ENCODE measurements at places on chromosomes 11 and 22.

GRCh38 chr22:21857481-21857914, 9.9 kb downstream of the MAPK1 start:
- DNase-seq, result no peak

DNA sequence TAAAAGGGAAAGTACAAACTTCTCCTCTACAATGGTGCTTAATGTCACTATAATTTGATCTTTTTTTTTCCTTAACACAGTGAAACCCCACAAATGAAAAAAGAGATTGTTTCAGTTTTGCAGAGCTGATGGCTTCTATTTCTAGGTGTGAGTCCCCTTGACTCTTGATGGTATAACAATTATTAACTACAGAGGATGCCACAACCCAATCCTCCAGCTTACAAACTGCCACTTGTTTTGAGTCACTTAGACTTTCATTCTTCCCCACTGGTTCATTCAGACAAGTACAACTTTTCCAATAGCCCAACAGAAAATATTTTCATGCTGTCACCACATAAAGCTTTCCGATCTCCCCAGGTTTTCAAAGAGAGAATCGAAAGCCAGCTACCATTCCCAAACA, 812.2 kb downstream of the LRRC4C start:
- no peak for DNase-seq

DNA sequence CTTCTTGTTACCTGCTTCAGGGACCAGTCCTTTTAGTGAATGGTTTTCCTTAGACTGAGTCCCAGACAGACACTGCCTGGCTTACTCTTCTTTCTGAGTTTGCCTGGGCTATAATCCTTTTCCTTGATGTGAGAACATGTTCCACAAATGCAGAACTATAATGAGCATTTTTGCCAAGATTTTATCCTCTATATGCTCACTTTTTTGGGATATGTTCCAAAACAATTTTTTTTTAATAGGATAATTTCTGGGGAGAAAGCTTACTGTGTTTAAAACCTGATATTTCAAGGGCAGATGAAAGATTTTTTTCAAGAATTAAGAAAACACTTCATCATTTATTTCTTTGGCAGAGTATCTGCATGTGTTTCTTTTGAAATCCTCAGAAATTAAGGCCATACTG, 110.0 kb upstream of the TENM4 start:
- no peak for DNase-seq

- DNase-seq, result no peak
Measured at GRCh38 chr11:86156397-86156955, 87.6 kb upstream of the PICALM start.

- DNase-seq, result no peak
Measured at GRCh38 chr11:847876-848275, 5.2 kb downstream of the TSPAN4 start.

DNA sequence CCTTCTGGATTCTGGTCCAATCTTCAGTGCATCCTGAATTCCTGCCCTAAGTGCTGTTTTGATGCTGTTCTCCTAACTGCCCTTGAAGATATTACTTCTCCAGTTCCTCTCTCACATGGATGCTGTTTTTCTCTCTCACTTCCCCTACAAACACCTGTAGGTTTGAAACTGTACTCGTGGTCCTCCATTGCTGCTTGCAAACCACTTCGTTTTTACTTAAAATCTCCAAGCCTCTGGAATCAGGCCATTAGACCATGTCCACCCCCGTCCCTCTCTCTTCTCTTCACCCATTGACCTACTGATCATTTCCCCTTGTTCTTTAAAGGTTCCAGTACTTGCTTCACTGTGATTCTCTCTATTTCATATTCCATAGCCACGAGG, 988.1 kb downstream of the NTM start:
- no peak for DNase-seq

DNA sequence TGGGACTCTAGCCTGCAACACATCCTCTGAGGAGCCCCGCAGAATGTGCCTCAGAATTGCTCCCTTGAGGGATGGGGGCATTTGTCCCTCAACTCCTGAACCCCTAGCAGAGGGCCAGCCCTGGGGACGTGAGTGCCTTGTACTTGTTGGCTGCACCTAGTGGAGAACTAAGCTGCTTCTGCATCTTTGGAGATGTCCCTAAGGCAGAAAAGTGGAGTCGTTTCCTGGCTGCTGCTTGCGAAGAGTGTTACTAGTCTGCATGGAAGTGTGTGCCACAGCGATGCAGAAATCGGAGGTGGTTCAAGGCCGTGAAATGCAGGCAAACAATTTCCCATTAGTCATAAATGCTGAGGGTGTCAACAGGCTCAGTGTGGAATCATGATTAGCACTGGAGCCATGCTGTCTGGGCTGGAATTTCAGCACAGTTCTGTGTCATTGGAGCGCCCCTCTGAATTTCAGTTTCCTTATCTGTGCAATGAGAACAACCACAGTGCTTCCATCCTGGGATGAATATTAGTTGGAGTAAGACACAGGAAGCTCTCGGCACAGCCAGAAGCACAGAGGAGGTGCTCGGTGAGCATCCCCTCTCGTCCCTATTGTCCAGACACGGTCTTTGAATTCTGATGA, 56.5 kb downstream of the MIAT start:
- DNase-seq, result peak; percentile 40

DNA sequence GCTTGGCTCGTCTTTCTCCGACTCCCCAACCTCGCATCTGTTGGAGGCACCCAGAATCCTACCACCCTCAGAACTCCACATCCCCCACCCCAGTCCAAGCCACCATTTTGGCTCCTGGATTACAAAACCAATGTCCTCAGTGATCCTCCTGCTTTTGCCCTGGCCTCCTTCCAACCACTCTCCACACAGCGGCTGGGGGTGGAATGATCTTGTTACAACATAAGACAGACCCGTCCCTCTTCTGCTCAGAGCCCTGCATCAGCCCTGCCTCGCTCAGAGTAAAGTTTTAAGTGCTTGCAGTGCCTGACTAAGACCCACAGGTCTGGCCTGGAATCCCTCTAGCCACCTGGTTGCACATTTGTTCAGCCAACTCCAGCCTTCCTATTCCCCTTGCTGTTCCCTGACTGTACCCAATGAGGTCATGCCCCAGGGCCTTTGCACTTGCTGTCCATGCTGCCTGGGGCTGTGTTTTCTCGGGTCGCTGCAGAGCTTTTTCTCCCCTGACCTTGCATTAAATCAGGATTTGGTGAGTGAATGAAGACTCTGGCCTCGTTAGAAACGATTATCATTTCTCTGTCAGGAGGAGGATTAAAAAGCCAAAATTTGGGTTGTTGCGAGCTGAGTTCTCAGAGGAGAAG, 67.3 kb downstream of the IGF2 start:
- DNase-seq, result no peak

DNA sequence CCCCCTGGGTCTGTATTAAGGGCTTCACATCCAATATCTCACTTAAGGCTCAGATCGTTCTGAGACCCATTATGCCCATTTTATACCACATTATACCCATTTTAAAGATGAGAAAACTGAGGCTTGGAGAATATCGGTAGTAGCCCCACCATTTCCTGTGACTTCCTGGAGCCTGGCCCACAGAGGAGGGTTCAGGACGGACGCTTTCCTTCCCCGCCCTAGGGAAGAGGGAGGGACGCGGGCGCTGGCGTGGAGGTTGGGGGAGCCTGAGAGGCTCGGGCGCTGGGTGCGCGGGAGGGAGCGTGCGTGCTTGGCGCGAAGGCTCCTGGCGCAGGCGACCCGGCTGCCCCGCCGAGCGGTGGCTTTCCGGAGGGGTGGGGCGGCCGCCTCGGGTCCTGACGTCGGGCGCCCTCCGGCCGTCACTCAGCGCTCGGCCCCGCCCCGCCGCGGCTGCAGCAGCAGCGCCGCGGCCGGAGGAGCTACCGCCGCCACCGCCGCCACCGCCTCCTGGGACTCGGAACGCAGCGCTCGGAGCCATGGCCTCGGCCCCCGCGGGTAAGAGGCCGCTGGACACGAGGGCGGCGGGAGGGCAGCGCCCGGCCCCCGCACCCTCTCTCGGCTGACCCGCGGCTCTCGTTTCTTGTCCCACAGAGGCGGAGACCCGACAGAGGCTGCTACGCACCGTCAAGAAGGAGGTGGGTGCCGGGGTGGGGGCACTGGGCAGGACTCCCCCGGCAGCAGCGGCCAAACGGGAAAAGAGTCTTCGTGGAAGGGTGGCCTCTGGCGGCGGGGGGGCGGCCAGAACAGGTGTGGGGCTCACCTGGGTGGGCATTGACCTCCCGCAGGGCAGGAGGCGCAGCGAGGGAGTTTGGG, at the start of gene SGSM1:
Gene SGSM1 (plus strand): TSS at position 422 of the 873 bp plus-strand sequence. CDS start 115 bp downstream, at position 537.
- DNase-seq, result peak; percentile 33

DNA sequence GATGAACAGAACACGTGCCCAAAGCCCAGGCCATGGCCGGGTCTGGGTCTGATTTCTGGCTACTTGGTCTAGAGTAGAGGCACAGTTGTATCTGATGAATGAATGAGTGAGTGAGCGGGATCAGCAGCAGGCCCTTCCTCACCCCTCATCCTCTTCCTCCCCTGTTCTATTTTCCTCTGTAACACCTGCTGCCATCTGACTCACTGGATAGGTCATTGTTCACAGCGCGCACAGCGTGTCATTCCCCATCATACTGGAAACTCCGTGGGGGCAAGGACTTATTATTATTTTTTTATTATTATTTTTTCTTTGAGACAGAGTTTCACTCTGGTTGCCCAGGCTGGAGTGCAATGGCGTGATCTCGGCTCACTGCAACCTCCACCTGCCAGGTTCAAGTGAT, 13.9 kb downstream of the NCF4 start:
- DNase-seq, result no peak

- no peak for DNase-seq
Measured at GRCh38 chr22:38260761-38261681, 11.8 kb downstream of the TMEM184B start.

GRCh38 chr11:69573761-69574607, 67.0 kb upstream of the CCND1 start:
- peak; percentile 14 for DNase-seq

- peak; percentile 68 for DNase-seq
Measured at GRCh38 chr22:21026783-21027692, 5.3 kb downstream of the SLC7A4 start.

GRCh38 chr11:70575396-70576060, 177.2 kb downstream of the CTTN start:
- DNase-seq, result no peak

- DNase-seq, result no peak
Measured at GRCh38 chr22:25358421-25359170, 139.2 kb downstream of the CRYBB2 start.

GRCh38 chr11:19181531-19182261, 20.1 kb downstream of the CSRP3 start:
- DNase-seq, result no peak

DNA sequence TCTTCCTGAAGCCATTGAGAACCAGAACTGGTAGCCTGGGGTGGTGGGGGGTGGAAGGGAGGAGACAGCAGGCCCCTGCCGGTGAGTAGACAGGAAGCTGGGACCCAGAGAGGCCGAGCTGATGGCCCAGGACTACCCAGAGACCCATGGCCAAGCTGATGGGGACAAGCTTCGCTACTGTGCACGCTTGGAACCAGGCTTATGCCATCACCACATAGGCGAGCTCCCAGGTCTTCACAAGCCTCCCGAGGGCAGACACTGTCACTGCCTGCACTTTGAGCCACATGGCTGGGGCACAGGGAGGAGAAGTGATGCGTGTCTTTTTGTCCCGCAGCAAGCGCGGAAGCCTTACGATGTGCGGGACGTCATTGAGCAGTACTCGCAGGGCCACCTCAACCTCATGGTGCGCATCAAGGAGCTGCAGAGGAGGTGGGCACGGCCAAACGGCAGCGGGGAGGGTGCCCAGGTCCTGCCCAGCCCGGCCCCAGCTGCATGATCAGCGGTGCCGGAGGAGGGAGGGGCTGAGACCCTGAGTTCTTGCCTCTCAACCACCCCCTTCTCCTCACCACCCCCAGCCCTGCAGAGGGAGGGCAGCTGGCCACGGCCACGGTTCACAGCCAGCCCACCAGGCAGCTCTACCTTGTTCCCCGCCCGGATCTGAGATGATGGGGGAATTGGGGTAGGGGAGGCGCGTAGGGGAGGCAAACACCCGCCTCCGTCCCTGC, 76.0 kb upstream of the KCNQ1OT1 start:
- DNase-seq, result no peak

DNA sequence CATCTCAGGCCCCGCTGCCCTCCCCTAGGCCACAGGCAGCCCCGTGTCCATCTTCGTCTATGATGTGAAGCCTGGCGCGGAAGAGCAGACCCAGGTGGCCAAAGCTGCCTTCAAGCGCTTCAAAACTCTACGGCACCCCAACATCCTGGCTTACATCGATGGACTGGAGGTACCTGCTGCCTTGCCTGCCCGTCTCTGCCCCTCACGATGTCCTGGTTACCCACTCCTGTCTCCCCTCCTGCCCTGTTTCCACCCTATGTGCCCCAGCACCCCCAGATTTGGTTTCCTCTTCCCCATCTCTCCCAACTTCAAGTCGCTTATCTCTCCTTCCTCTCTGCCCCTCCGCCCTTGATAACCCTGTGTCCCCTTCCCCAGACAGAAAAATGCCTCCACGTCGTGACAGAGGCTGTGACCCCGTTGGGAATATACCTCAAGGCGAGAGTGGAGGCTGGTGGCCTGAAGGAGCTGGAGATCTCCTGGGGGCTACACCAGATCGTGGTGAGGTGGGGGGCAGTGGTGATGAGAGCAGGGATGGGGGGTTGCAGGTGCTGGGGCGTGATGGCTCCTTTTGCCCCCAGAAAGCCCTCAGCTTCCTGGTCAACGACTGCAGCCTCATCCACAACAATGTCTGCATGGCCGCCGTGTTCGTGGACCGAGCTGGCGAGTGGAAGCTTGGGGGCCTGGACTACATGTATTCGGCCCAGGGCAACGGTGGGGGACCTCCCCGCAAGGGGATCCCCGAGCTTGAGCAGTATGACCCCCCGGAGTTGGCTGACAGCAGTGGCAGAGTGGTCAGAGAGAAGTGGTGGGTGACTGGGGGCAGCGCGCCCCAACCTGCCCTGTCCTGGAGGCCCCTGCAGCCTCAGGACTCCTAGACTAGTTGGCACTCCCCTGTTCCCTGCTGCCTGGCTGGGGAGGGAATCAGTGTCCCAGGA, 930 bp downstream of the SCYL1 start:
- DNase-seq, result no peak

GRCh38 chr11:65083134-65083833, 556 bp downstream of the CDCA5 start:
- no peak for DNase-seq

- no peak for DNase-seq
Measured at GRCh38 chr22:44760476-44760875, 8.1 kb downstream of the ARHGAP8 start.

GRCh38 chr11:84795698-84796097, 831.4 kb downstream of the DLG2 start:
- DNase-seq, result no peak

DNA sequence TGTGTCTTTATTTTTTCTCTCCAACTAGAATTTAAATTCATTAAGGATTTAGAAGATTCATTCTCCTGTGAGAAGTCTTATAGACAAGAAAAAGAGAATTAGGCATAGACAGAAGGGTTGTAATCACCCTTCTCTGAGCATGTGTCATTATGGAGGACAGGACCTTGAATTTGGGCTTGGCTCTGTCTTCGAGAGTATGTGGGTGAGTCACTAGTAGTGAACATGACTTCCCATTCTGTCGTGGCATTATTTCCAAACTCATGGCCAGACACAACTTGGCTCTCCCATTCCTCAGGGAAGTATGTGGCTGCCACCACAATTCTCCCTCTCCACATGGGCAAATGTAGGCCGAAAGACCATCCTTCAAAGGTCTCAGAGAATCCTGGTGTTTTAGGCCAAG, 14.3 kb upstream of the ANKK1 start:
- DNase-seq, result peak; percentile 79

- DNase-seq, result peak; percentile 47
Measured at GRCh38 chr11:102237096-102237735, 80.1 kb upstream of the BIRC3 start.
